Calu3 (cell line): ENCODE measurements at places on chromosomes 5 and 9.
A peak's percentile ranks its signal among the peaks of the same experiment; 100 is the strongest.

GRCh38 chr5:176996780-176997179 lies 9.8 kb downstream of the UIMC1 start:
- H3K27ac ChIP-seq = no peak overlapping the region
- DNase-seq = no peak
- peaks cover 19% of the 10 kb centered on the region for H3K36me3 ChIP-seq
- H3K4me3 ChIP-seq = no peak overlapping the region
- peaks cover 32% of the 10 kb centered on the region for H3K4me1 ChIP-seq

DNA sequence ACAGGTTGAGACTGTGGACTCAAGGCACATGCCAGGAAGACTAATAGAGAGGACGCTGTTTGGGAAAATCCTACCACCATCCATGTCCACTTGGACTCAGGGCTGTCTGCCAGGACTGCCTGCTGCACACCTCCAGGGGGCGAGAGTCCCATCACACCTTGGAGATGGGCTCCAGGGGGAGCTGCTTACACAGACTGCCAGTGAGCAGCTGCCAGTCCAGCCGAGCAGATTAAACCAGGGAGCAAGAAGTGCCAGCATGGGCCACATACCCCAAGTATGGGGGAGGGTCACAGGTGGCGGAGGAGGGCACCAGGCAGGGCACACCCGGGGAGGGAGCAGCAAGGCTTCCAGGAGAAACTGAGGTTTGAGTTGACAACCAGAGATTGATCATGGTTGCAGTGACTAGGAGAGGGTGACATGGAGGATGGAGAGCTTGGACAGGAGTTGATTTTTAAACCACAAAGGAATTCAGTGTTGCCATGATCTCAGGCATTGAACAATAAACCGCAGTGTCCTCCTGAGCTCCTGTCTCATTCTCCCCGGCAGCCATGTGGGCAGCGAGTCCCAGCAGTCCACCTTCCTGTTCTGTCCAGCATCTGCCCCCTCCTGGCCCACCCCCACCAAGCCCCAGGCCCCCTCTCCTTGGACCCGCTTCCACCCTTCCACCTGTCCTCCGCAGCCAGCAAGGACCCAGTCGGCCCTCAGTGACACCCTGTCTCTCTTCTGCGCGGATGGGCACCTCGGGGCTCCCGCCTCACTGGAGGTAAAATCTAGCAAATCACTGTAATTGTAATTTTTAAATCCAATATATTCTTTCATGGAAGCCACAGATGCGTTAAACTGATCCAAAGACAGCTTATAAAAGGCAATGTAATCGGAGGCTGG lies 3.1 kb upstream of the VAV2 start:
- peaks cover 39% of the 10 kb centered on the region for H3K36me3 ChIP-seq

DNA sequence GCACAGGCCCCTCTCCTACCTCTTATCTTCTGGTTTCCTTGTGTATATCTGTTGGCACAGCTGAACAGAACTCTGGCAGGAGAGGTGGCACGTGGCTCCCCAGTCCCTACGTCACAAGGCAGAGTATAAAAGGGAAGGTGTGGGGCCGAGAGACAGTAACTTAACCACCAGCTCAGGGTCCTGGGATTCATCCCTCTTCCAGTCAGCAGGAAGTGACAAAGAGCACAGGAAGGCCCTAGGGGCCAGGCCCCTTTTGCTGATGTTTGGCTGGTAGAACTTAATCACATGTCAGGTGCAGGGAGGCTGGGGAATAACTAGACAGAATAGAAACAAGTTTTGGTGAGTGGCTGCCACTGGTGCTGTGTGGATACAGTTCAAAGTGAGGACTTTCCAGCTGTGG lies 4.5 kb upstream of the ICE1 start:
- no peak overlapping the region for H3K4me3 ChIP-seq
- no peak overlapping the region for H3K27ac ChIP-seq
- H3K27me3 ChIP-seq = peaks cover 17% of the 10 kb centered on the region
- peaks cover 10% of the 10 kb centered on the region for H3K4me1 ChIP-seq
- H3K36me3 ChIP-seq = peaks cover 17% of the 10 kb centered on the region
- no peak for DNase-seq

- H3K27me3 ChIP-seq = no peaks in the 10 kb centered on the region
- no peak overlapping the region for H3K27ac ChIP-seq
- no peak overlapping the region for H3K4me3 ChIP-seq
- H3K4me1 ChIP-seq = no peaks in the 10 kb centered on the region
These were observed 52.8 kb downstream of the ARL15 start for GRCh38 chr5:54257366-54258118.

- H3K36me3 ChIP-seq = no peaks in the 10 kb centered on the region
- H3K4me1 ChIP-seq = no peaks in the 10 kb centered on the region
- DNase-seq = no peak
- no peak overlapping the region for H3K4me3 ChIP-seq
- H3K27ac ChIP-seq = no peak overlapping the region
These were observed 341.9 kb upstream of the GRIA1 start for GRCh38 chr5:153148624-153148976.

GRCh38 chr9:111678293-111678692 lies 16.9 kb downstream of the GNG10 start:
- H3K36me3 ChIP-seq = no peaks in the 10 kb centered on the region
- H3K27me3 ChIP-seq = no peaks in the 10 kb centered on the region
- no peak for DNase-seq
- no peaks in the 10 kb centered on the region for H3K4me1 ChIP-seq
- no peak overlapping the region for H3K27ac ChIP-seq

GRCh38 chr9:107316795-107317661 lies 33.9 kb downstream of the RAD23B start:
- no peaks in the 10 kb centered on the region for H3K27me3 ChIP-seq
- H3K27ac ChIP-seq = peak overlapping the region; percentile 27
- peaks cover 32% of the 10 kb centered on the region for H3K36me3 ChIP-seq
- DNase-seq = no peak
- no peak overlapping the region for H3K4me3 ChIP-seq

- DNase-seq = no peak
- no peaks in the 10 kb centered on the region for H3K4me1 ChIP-seq
- H3K4me3 ChIP-seq = no peak overlapping the region
- H3K27me3 ChIP-seq = no peaks in the 10 kb centered on the region
- no peak overlapping the region for H3K27ac ChIP-seq
These were observed 1057.3 kb downstream of the TLE1 start for GRCh38 chr9:80632041-80632440.

GRCh38 chr5:68420476-68421344 lies 205.2 kb downstream of the PIK3R1 start:
- no peak overlapping the region for H3K27ac ChIP-seq
- H3K36me3 ChIP-seq = no peaks in the 10 kb centered on the region
- DNase-seq = no peak
- peaks cover 52% of the 10 kb centered on the region for H3K4me1 ChIP-seq
- no peaks in the 10 kb centered on the region for H3K27me3 ChIP-seq

DNA sequence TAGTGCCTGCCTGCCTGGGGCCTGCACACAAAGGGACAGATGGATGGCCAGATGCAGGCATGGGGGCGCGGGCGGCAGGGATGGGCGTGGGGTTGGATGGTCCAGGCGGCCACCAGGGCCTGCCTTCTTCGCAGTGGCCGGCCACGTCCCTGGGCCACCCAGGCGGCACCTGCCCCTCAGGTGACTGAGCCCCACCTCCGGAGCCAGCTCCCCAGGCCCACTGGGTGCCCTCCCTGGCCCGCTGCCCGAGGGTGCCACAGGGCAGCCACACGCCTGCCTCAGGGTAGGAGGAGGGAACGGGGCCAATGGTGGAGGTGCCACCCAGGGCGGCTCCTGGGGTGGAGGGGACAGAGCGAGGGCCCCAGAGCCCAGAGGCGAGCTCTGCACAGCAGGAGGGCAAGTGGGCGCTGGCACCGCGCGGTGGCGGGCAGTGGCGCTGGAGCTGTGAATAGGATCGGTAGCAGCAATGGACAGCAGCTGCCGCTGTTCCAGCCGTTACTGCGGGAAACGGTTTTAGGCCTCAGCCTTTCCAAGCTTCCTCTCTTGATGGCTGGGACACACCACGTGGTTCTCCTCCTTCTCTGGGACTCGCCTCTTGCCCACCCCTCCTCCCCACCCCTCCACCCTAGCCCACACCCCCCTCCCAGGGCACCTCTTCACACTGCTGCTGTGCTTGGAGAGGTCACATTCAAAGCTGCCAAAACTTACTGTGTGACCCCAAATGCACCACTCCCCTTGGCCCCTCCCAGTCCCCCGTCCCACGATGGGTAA lies 19.1 kb downstream of the LHX3 start:
- no peaks in the 10 kb centered on the region for H3K4me1 ChIP-seq
- no peaks in the 10 kb centered on the region for H3K36me3 ChIP-seq
- DNase-seq = no peak
- H3K4me3 ChIP-seq = no peak overlapping the region

GRCh38 chr5:142432961-142433360 lies 108.1 kb upstream of the SPRY4 start:
- peaks cover 34% of the 10 kb centered on the region for H3K4me1 ChIP-seq
- DNase-seq = peak; percentile 11
- H3K27ac ChIP-seq = no peak overlapping the region
- H3K36me3 ChIP-seq = no peaks in the 10 kb centered on the region
- H3K4me3 ChIP-seq = no peak overlapping the region

DNA sequence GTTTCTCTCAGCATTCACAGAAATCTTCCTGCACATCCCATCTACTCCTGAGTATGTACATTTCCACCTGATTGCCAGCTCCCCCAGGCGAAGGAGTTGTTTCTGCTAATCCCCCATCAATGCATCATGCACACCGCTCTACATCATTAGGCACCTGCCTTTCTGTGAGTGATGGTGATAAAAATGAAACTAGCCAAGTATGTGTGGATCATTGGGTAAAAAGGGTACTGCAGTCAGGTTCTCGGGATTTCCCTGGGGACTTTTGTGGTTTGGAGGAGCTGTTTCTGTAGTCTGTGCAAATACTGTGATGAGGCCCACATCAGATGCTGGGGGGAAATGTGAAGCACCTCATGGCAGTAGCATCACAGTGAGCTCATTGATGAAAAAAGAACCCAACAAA lies 30.4 kb downstream of the CAMK4 start:
- peaks cover 12% of the 10 kb centered on the region for H3K4me1 ChIP-seq
- H3K36me3 ChIP-seq = peaks cover 7% of the 10 kb centered on the region
- no peak overlapping the region for H3K27ac ChIP-seq
- no peaks in the 10 kb centered on the region for H3K27me3 ChIP-seq
- DNase-seq = peak; percentile 12

DNA sequence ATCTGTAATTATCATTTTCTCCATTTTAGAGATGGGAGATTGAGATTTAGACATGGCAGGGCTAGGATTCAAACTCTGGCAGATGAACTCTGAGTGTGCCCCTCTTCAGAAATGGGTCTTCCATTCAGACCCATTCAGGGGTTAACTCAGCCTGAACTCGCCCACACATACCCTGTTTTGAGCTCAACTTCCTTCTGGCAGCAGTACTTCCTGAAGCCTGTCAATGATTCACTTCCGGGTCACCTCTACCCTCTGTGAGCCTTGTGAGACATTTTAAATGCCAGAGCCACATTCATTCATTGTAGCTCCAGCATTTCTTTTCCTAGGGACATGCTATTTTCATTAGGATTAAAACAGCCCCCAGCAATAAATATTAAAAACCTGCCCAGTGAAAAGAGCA lies 209.3 kb upstream of the SLC24A2 start:
- no peak overlapping the region for H3K27ac ChIP-seq
- no peak for DNase-seq
- H3K4me3 ChIP-seq = no peak overlapping the region

DNA sequence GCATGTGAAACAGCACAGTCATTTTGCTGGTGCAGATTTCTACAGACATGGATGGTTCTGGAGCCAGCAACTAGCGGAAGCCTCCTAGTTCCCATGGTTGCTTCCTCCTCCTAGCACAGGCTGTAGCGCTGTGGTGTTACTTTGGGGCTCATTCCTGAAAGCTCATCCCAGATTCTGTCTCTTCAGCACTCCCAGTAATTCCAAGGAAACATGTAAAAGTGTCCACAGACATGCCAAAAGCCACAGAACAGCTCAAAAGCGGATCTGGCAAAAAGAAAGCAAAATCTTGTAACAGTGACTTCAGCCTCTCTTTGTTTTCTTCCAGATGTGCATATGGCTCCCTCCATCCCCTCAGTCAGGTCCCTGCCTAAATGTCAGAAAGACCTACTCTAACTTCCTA lies 144.1 kb downstream of the CEP120 start:
- no peak overlapping the region for H3K4me3 ChIP-seq
- no peak overlapping the region for H3K27ac ChIP-seq
- H3K36me3 ChIP-seq = no peaks in the 10 kb centered on the region
- DNase-seq = no peak

DNA sequence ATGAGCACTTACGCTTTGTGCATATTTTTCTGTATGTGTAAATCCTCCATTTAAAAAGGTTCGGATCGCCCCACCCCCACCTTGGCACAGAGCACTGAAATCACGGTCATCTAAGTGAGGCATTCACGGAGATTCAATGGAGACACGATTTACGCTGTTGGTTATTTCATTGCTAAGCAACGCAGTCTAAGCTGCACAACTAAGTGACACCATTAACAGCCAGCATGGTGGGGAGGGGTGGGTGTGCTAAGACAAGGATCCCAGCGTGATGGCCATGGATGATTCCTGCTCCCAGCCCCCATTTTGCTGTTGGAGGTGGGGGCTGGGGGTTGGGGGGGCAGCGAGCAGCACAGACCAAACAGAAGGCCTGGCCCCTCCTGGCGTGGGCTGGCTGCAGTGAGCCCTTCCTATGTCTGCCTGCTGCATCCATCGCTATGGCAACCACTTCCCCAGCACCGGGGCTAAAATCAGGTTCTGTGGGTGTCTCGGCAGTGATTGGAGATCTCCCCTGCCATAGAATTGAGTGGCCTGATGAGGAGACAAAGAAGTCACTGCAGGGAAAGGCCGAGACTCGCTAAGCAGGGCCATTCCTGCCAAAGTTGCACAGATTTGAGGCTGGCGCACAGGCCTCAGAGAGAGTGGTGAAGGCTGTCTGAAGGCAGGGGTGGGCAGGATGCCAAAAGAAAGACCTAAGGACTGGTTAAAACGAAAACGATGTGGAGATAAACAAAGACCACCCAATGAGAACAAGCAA lies 14.3 kb upstream of the MARCHF6 start:
- H3K4me1 ChIP-seq = no peaks in the 10 kb centered on the region
- no peak for DNase-seq
- no peaks in the 10 kb centered on the region for H3K36me3 ChIP-seq
- H3K27ac ChIP-seq = no peak overlapping the region

GRCh38 chr5:90783460-90784333 lies 225.1 kb downstream of the ADGRV1 start:
- no peaks in the 10 kb centered on the region for H3K4me1 ChIP-seq
- peak; percentile 86 for DNase-seq
- no peaks in the 10 kb centered on the region for H3K27me3 ChIP-seq
- H3K27ac ChIP-seq = no peak overlapping the region
- no peaks in the 10 kb centered on the region for H3K36me3 ChIP-seq
- no peak overlapping the region for H3K4me3 ChIP-seq

DNA sequence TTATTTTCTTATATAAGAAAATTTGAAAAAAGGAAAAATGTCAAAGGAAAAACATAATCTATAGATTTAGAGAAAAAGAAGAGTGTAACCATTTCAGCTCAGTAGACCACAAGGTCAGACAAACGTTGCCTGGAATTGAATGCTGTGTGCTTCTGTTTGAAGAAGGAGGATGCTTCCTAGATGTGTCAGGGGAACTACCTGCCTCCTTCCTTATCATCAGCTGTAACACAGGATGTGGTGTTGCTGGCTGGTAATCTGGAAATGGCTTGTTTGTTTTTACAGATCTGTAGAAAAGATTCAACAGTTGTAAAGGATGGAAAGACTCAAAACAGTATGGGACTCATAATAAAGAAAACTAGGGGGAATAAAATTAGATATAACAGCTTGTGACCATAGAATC lies 160.7 kb upstream of the MEF2C start:
- H3K27me3 ChIP-seq = no peaks in the 10 kb centered on the region
- peaks cover 12% of the 10 kb centered on the region for H3K4me1 ChIP-seq
- H3K27ac ChIP-seq = no peak overlapping the region
- no peaks in the 10 kb centered on the region for H3K36me3 ChIP-seq
- no peak for DNase-seq
